Left forelimb (tissue), 1 donor: ENCODE measurements at places on chromosomes 13 and 19.

DNA sequence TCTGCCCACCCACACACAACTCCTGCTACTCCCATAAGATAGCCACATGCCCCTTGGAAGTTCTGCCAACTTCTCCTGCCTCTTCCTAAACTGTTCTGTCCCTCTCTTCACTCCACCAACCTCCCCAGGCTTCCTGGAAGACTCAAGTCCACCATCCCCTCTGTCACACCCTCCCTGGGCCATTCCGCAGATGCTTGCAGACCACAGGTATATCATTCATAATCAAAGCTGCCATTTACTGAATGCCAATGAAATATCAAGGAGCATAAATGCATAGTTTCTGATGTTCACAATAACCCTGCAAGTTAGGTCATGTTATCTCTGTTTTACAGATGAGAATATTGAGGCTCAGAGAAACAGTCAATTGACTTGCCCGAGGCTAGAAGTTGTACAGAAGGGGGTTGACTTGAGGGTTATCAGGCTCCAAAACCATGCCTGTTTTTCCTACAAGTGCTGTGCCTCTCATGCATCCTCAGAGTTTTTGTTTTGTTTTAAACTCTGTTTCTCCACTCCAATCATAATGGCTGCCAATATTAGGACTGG is 135.6 kb downstream of the SLC7A1 start:
- no peak for DNase-seq

- DNase-seq, result no peak
Measured at GRCh38 chr19:752652-753517, 2.0 kb downstream of the MISP start.

DNA sequence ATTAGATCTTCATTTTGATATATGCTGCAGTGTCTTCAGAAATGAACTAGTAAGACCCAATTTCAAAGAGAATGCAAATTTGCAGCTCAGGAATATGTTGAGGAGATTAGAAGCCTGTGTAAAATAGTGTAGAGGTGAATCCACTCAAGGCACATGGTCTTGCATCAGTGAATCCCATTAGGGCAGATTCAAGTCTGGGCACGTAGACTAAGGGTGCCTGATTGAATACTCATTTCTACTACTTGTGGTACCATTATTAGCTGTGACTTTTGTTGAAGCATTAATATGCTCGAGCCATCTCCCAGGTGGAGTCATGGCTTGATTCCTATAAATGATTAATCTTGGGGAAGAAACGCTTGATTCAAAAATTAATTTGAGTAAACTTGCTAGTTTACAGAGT is 129.4 kb downstream of the AKAP11 start:
- no peak for DNase-seq

DNA sequence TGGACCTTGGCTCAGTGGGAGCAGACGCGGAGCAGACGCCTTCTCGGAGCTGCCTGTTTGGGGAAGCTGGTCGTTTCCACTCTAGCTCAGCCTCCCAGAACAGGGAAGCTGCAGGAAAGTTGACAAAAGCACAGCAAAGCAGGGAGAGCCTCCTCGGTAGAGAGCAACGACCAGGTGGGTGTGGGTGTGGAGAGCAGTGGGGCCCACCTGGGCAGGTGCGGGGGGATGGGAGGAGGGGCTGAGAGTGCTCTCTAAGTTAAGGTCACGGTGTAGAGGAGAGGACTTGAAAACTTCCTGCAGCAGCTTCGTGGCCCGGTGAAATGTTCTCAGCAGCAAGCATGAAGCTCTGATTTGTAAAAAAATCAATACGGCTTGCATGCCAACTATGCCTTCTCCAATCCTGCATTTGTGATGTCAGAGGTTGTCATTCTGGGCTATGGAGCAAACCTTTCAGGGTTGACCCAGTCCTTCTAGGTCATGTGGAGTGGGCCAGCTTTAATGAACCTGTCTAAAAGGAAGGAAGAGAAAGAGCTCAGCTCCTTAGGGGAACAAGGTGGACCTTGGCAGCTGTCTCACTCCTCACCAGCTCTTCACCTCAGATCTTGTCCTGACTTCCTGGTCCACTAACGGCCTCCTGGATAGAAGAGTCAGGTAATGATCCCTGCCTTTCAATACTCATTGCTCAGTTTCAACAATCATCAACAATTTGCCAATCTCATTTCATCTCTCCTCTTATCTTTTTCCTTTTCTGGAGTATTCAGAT is 85.8 kb upstream of the UBL3 start:
- DNase-seq, result no peak

DNA sequence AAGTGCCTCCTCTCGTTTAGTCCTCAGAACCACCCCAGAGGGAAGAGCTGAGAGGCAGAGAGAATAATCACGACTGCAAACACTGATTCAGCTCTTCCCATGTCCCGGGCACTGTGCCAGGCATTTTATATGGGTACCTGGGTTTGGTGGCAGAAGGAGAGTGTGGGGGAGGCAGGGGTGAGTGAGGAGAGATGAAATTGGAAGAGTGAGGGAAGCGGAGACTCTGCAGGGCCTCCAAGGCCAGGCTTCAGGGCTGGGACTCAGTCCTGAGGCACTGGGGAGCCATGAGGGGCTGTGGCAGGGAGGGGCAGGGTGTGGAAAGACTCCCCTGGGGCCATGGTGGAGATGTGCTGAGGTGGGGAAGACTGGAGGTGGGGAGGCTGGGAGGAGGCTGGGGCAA is 8.7 kb downstream of the SYNGR4 start:
- no peak for DNase-seq

GRCh38 chr13:73168953-73169401 is 110.2 kb downstream of the KLF5 start:
- DNase-seq, result no peak

DNA sequence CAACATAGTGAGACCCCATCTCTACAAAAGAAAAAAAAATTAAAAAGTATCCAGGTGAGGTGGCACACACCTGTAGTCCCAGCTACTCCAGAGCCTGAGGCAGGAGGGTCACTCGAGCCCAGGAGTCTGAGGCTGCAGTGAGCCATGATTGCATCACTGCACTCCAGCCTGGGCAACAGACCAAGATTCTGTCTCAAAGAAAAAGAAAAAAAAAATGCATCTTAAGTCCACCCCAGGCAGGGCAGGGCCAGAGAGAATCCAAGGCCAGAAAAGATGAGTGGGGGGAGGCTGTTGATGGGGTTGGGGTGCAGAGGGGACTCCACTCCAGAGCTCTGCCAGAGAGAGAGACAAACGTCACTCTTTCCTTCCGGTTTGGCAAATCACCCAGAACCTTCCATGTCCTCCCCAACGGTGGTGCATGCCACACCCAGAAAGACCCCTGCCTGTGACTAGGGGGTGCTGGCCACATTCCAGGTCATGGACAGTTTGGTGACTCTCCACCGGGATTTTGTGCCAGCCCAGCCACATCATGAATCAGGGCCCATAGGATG is 431 bp downstream of the FUT3 start:
- no peak for DNase-seq

- no peak for DNase-seq
Measured at GRCh38 chr13:113403255-113404104, 39.5 kb upstream of the GRTP1 start.

GRCh38 chr13:110813646-110814624 is 100.4 kb downstream of the ING1 start:
- DNase-seq, result no peak

- no peak for DNase-seq
Measured at GRCh38 chr19:7301525-7301924, 7.3 kb upstream of the INSR start.

DNA sequence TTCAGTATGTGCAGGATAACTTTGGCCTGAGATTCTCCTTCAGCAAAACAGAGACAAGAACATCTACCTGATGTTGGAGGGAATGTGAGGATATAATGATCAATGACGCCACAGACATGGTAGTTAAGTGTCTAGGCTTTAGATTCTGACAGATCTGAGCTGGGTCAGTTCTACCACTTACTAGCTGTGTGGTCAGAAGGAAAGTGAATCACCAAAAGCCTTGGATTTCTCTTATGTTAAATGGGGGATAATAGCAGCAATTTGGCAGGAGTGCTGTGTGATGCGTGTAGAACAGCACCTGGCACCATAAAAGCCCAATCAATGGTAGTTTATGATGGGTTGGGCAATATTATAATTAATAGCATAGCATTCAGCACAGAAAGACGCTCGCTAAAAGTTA is 41.7 kb downstream of the RXFP2 start:
- no peak for DNase-seq

- no peak for DNase-seq
Measured at GRCh38 chr13:109963960-109964563, 177.7 kb upstream of the IRS2 start.

DNA sequence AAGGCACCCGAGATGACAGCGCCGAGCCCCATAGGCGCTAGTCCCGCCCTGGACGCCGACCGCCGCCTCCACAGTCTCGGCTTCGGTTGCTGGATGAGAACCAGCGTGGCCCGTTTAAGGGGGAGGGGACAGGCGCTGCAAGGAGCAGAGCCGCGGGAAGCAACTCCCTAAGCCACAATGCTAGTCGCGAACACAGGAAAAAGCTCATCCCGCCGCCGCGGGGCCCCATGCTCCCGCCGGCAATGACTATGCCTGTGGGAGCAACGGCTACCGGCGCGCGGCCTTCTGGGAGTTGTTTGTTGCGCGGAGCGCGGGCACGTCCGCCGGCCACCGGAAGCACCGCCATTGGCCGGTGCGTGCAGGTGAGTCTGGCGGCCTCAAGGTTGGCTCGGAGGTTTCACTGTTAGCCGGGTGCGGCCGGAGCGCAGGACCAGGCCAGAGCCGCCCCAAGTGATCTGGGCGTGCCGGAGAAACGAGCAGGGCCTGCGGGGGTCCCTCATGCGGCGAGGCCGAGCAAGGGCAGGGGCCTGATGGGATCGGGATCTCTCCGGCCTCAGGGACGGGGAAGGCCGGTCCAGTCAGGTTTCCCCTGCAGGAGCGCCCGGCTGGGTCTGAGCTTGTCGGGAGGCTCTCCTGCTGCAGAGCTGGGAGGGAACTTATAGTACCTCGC is at the start of gene ZNF544:
Gene ZNF544, plus strand, starts transcription at position 330 of the 670 bp plus-strand sequence. CDS start 15,110 bp downstream, outside the sequence.
- DNase-seq, result peak; percentile 86

DNA sequence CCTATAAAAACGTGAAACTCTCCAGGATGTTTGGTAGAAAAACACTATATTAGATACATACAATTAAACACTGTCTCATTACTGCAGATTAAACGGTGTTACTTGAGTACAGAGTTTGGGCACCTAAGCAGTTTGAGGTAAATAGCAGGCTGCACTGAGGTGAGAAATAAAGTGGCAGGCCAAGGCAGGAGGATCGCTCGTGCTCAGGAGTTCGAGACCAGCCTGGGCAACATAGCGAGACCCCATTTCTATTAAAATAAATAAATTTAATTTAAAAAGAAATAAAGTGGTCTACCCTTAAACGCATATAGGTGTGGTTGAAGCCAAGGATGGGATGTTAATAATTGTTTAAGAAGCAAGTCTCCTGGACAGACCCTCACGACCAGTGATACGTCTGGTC is 1.2 kb downstream of the PSPC1 start:
- DNase-seq, result no peak

GRCh38 chr13:44770951-44771350 is 194.8 kb upstream of the TSC22D1 start:
- no peak for DNase-seq

GRCh38 chr19:39398297-39398864 is 7.2 kb downstream of the MED29 start:
- DNase-seq, result no peak

DNA sequence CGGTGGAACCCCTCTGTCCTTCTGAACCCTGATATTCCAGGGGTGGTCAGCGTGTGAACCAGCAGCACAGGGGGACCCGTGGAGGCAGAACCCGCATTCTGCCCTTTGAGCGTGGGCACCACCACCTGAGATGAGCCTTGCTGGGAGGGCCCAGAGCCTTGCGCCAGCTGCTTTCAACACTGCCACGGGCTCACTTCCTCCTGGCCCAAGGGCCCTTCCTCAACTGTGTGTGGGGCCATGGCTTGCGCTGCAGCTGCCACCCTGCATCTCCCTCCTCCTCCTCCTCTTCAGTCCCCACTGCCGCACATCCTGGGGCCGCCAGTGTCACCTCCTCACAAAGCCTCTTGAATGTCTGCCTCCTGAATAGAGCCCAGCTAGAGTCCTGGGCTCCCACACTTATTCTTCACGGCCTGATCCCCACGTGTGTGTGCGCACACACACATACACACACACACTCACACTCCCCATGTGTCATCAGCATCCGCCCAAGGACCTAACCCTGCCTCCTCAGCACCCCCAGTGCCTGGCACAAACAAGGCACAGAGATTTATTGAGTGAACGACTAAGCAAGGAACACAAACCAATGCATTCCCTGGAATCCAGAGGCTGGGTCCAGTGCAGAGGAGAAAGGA is 26.9 kb upstream of the TMEM160 start:
- no peak for DNase-seq

DNA sequence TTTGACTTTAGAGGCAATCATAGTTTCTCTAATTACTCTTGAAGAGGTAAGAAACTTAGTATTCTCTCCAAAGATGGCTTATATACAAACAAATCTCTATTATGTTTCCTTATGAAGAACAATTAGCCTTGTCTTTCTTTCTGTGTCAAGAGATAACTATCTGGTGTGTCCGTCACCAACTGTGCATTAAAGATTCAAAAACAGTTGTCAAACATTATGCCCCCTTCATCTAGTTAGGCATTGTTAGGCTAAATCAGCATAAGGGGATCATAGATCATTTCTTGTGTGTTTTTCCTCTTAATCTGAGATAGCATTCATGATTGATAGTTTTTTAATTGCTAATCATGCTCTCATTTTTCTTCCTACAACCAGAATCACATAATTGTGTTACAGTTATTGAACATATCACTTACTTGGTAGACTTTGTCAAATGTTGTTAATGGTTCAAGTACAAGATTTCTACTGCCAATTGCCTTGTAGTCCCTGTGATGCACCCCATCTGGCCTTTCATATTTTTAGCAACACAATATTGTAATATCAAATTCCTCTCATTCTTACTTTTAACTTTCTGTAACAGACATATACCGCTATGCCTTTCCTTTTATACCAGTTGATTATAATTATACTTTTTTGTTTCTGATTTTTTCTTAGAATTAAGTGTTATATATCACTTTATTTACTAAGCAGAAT is 612.7 kb downstream of the SLITRK6 start:
- DNase-seq, result no peak

GRCh38 chr19:6501740-6502648 is at the start of gene TUBB4A:
Gene TUBB4A (minus strand): TSS chr19:6502309. CDS start chr19:6502212, 97 bp downstream.
- no peak for DNase-seq

- no peak for DNase-seq
Measured at GRCh38 chr19:44806291-44806690, 2.6 kb upstream of the BCAM start.

DNA sequence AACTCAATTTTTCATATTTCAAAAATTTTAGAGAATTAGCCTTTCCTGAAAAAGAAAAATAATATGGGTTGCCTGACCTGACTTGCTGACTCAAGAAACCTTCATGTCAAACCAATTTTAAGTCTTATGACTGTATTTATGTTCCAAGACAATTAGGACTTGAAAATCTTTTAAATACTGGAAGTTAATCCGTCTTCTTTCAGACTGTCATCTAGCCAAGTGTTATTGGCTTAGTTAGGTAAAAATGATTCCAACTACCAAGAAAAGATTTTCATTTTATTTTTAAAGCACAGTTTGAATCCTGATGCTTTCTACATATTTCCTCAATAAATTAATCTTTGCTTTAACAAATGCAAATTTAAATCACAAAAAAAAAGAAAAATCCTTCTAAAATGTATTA is 337.6 kb downstream of the SLITRK6 start:
- DNase-seq, result no peak
